ENCODE measurements at places on chromosomes 1 and 21.

DNA sequence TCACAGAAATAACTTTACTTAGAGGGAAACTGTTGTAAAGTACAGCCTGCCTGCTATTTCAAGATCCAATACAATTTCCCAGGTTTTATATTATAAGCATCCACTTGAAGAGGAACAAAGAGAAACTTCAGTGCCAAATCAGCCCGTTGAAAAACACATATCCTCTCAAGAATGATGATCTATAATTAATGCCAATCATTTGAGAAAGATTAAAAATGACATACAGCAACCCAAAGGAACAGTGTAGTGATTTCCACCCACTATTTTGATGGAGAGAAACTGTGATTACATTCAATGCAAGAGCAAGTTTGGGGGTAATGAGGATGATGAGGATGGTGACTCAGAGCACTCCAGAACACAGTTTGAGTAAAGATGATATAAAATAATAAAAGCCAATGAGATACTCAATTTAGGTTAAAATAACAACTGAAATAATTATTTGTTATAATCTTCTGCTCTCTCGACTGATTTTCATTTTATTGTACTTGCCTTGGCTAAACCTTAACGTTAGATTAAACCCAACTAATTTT lies 715.5 kb downstream of the NCAM2 start:
- DNase-seq = no peak

DNA sequence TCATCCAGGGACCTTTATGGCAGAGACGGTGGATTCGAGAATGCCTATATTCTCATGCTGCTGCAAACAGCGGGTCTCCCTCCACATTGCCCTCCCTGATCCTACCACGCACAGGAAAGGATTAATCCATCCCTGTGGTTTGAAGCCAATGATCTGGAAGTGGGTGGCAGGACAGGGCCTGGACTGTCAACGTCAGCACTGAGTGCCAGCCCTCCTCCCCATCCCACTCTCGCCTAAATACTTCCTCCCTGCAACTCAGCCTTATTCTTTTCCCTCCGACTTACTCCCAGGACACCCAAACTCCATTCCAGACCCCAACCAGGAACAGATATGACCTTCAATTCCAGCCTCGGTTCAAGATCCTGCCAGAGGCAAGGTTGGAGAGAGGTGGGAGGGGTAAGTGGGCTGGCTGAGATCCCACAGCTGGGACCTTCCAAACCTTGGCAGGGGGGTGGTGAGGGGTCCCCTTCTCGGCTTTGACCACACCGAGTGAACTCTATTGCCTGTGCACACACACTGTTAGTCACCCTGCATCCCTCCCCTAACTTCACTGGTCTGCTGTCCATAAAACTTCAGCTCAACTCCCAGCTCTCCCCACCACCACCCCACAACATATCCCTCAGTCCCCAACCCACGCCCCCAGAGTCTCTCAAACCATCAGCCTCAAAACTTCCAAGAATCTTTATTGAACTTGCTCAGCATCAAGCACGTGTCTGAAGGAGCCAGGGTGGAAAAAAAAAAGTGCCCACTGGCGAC lies 2.4 kb upstream of the S100A5 start:
- DNase-seq = no peak

- no peak for DNase-seq
Observed at GRCh38 chr1:202835548-202836072, 24.9 kb downstream of the PCAT6 start.

- no peak for DNase-seq
Observed at GRCh38 chr1:19395678-19396192, 83.6 kb downstream of the SLC66A1 start.

DNA sequence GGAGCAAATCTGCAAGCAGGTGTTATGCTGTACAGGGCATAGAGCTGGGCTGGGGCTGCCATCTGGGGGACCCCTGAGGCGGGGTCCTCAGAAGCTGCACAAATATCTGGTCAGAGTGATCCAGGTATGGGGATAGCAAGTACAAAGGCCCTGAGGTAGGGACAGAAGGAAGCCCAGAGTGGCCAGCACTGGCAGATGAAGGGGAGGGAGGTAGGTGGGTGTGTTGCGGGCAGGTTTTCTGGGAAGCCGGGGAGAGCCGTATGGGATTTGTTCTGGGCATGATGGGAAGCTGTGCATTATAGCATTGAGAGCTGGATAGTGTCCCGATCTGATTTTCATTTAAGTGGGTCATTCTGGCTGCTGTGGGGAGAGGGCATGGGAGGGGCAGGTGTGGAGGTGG lies 102.7 kb downstream of the ARHGEF10L start:
- no peak for DNase-seq

DNA sequence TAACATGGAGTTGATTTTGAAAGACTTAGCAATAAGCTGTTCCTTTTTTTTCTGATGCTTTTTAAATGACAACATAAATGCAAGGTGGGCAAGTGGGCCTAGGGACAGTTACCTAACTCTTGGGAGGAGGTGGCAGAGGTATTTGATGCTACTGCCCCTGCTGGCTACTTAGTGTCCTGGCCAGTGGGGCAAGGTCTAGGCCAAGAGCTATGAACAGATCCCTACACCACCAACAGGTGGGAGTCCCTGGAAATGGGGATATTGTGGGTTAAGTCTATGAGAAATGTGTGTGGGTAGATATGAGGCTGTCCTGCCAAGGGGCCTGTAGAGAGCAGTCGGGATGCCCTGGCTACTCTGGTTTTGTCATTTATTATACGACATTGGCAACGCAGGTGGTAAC lies 31.3 kb upstream of the B3GALT5 start:
- no peak for DNase-seq

DNA sequence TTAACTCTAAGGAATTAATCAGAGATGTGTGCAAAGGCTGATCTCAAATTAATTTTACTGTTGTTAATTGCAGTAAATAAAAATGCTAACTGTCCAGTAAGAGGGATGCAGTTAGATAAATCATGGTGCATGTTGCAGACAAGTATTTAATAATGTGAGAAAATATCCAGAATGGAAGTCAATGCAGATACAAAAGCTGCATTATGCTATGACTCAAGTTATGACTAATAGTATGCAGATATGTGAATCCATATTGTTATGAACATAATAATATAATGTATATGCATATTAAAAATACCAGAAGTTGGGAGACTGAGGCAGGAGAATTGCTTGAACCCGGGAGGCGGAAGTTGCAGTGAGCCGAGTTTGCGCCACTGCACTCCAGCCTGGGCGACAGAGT lies 21.4 kb downstream of the RNASEL start:
- no peak for DNase-seq

- DNase-seq = peak; percentile 40
Observed at GRCh38 chr1:202245391-202245790, 51.8 kb downstream of the LGR6 start.

- DNase-seq = no peak
Observed at GRCh38 chr21:45236481-45236880, 51.2 kb downstream of the POFUT2 start.

- DNase-seq = no peak
Observed at GRCh38 chr1:72915581-72915980, 633.2 kb upstream of the NEGR1 start.

DNA sequence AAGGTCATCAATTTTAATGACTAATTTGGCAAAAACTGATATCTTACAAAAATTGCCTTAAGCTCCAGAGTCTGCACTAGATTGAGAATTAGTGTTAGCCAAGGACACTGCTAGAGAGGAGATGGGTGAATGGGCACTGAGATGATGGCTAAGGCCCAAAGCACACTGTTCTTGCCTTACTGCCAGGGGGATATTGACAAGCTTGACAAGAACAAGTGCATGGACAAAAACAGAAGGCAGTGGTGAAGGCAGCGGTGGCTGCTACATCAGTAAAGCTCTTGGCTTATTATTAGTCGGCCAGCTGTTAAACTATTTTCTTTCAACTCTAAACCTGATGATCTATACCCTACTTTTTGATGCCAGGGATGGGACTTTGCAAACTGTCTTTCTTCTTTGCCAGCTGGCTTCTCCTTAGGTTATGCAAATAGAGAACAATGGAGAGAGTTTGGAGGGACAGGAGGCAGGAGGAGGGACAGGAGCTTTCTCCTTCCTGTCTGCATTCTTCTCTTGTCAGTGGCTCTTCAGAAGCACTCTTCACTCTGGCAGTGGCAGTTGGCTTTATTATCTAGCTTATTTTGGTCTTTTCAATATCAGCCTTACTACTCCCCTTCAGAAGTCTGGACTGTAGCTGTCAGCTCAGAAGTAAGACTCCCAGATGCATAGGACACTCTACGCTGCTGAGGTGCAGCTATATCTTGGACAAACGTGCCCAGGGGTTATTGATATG lies 853.5 kb upstream of the TMPRSS15 start:
- DNase-seq = no peak

- no peak for DNase-seq
Observed at GRCh38 chr1:17412093-17412870, 27.2 kb downstream of the RCC2 start.

GRCh38 chr1:113858418-113858817 lies 13.1 kb downstream of the PTPN22 start:
- no peak for DNase-seq

DNA sequence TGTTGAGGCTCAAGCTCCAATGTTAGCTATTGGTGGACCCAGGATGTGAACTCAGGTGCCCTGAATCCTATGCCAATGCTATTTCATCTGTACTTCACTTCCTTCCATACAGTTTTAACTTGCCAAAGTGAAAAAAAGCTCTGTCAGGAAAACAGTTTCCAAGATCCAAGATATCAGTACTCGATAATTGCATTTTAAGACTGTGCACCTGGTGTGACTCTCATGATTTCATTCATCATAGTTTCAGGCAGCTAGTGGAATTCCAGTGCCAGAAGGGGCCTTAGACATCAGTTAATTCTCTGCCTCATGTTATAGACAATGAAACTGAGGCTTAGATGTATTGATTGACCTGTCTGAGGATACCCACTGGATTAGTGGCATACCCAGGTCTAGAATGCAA lies 26.5 kb upstream of the LEPR start:
- no peak for DNase-seq

- DNase-seq = no peak
Observed at GRCh38 chr21:41068496-41068895, 99.5 kb upstream of the BACE2 start.

DNA sequence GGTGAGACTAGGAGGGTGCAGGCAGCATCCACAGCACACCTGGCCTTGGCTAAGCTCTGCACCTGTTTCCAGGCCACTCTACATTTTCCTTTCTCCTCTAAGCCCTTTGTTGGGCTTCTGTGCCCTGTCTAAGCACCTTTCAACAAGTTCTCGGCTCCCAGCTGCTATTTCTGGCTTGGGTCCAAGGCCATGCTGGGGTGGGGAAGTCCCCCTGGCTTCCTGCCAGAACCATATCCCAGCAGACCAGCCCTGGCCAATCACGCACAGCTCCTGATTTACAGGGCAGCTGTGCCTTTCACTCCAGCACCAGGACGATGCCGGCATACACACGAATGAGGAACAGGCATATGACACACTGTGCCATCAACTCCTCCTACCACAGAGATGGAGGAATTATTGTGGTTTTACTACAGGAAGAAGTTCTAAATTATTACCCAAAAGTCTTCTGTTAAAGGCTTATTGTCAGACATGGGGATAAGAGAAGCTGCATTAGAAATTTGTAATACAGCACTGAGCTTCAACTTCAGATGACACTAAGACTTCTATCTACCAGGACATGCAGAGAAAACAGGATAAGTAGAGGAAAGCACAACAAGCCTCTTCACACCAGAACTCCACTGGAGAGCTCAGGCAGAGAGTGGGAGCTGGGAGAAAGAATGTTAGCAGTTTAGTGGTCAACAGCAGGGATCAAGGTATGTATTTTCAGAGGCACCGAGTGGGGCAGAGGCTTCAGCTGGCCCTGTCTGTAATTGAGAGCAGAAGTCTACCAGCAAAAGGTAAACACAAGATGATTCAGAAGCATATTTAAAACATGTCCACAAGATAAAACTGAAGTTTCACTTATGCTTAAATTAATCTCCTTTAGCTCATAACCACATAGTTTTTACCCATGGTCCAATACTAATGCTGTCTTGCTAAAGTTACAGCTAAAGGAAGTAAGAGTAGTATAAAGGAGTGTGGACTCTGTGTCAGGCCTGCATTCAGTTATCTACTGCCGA lies 37.4 kb downstream of the TRIT1 start:
- peak; percentile 84 for DNase-seq

- DNase-seq = no peak
Observed at GRCh38 chr1:184210862-184211261, 159.3 kb downstream of the TSEN15 start.

- no peak for DNase-seq
Observed at GRCh38 chr1:236394879-236395229, 768 bp downstream of the EDARADD start.

DNA sequence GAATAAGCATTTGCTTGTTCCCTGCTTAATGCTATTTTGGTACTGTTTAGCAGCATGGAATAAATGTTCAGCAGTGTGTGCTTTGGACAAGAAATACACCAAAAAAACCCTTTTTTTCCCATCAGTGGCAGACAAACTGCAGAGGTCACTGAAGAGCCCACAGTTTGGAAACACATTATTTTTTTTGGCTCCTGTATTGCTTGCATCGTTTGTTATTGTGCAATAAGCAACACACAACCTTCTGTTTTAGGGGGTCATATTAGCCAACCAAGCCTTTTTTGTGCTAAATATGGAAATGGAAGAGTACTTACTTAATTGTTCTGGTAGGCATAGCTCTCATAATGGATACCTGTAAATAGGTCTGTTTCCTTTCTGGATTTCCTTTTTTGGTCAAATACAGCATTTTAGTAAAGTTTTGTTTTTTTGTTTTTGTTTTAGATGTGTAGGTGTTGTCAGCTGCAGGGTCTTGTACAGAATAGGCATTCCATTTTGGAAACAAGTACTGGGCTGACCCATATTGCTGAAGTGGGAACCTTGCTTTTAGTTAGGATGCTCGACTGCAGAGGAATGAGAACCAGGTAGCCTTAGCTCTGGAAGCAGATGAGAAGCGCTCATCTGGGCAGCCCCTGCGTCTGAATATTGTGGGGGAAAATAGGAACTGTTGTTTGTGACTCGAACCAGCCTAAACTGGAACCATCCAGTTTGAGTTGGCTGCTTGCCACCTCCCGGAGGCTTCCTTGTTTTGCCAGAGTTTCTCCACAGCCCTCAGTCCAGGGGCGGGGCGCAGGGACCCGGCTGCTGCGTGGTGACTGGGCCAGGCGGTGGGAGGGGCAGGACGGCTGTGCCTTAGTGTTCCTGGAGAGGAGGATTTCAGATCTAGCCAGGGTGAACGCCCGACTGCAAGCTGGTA lies 38.4 kb downstream of the SPEN start:
- DNase-seq = peak; percentile 97

DNA sequence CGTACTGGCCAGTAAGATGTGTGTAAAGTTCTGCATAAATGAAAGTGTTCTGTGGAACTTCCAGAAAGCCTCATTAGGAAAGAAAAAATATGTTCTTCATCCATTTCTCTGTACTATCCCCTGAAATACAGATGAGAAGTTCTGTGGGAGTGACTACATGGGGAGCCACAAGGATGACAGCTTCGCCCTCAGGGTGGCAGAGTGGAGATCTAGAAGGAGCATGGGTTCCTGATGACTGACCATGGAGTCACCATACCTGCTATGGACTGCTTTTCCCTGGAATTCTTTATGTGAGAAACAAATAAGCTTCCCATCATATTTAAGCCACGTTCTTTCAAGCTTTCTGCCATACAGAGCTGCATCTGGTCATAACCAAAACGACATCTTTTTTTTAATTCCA lies 113.9 kb upstream of the RGS1 start:
- no peak for DNase-seq
